Activated CD8-positive, alpha-beta memory T cell treated with anti-CD3 and anti-CD28 coated beads for 1 hour (primary cell): ENCODE measurements at places on chromosomes 12 and 14.

- no peak for DNase-seq
Measured at GRCh38 chr12:8697120-8697475, 693 bp upstream of the RIMKLB start.

DNA sequence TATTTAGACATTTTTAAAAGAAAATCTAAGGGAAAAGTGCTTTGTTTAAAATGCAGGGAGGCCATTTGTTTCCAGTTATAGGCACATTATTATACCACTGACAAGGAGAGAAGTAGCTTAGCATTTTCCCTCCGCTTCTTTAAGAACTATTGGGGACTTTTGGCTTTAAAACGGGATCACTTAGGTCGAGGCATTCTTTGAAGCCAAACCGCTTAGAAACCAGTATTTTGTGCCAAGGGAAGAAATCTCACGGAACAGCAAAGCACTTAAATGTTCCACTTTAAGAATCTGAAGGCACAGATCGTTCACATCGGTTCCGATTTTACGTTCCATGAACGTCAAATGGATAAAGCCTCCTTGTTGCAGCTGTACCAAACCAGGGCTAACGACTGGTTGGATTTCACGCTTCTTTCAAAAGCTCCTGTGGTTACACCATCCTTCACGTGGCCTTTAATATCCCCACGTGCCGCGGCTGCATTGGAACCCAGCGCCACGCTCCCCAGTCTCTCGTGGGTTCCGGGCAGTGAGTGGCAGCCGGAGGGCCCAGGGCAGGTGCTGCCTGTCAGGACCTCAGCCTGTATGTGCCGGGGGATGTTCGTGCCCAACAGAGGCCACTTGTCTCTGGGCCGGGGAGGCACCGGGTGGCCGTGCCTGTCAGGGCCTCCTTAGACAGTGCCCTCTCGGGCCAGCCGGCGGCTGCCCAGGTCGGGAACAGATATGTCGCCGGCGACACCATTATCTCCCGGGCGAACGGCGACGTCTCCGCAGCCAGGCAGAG, 195.4 kb downstream of the KIF26A start:
- no peak for DNase-seq

DNA sequence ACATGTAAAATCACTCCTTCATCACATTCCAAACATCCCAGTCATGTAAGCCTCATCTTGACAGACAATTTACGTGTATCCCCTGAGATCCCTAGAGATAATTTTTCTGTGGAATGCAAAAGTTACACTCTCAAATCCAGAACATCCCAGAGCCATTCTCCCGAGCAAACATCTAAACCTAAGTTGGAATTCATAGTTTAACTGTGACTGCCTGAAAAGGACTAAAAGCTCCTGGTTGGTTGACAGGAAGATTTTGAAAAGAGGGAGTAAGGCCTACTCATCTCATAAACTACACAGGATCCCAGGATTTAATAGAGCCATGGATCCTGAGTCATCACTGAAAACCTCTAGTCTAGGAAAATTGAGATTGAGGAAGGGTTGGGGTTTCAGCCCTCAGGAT, 123.6 kb downstream of the SCN8A start:
- no peak for DNase-seq

DNA sequence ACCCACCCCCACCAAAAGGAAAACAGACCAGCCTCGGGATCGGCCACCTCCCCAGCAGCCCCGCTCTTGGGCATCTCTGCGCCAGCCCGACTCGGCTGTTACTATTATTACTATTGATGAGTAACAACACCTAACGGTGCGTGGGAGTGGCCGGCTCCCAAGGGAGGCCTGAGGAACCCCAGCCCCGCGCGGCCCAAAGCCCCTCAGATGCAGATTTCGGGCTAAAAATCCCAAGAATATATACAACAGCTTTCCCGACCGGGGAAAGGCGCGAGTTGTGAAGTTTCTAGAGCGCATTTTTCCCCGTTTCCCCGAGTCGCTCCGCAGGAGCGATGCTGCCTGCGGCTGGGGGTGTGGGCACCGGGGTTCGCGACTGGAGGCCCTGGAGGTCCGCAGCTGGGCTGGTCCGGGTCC, 565 bp downstream of the NT5DC3 start:
- no peak for DNase-seq

DNA sequence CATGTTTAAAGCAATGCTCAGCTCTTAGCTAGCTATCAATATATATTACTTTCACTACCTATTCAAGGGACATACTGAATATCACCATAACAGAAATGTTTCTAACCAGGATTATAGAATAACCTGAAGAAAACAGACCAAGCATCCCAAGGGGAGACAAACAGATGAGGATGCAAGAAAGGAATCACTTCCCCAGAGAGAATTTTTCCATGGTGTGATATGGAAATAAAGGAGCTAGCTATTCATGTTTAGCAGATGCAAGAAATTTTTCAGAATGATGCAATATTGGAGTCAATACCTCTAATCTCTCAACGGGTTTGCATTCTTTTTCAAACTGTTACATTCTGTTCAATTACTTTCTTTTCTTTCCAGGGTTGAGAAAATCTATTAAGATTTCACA, 538.9 kb upstream of the FLRT2 start:
- DNase-seq: no peak

GRCh38 chr14:54935958-54936357, 33.3 kb upstream of the GCH1 start:
- DNase-seq: no peak

DNA sequence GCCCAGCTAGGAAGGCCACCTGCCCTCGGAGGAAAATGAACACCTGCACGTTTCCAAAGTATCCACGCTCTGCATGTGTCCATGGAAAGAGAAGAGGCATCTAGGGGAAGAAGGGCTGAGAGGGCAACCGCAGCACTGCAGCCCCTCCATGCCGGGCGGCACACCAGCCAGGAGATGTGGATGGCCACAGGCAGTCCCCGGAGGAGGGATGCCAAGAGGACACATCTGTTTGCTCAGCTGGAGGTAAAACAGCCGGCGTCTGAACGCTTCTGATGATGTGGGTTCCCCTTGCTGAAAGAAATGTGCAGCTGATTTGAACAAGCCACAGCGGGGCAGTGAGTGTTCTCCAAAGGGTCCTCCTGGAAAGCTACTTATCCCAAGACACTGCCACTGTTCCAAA, 34.0 kb downstream of the CHGA start:
- DNase-seq: no peak

- no peak for DNase-seq
Measured at GRCh38 chr12:106975993-106976658, 10.8 kb downstream of the MTERF2 start.

DNA sequence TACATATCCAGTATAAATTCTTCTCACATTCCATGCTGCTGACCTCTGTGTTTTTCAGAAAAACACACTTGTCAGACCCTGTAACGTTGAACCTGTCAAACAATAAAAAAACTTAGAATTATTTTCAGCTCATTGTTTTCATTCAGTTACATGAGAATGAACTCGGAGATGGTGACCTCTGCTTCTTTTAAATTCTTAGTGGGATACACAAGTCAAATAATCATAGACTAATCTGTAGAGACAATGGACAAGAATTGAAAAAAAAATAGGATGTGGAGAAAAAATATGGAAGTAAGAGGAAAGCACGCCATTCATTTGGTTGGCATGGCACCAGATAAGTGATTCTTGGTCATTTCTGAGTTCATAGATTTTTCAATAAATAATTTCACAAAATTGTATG, 7.2 kb downstream of the CD69 start:
- no peak for DNase-seq

DNA sequence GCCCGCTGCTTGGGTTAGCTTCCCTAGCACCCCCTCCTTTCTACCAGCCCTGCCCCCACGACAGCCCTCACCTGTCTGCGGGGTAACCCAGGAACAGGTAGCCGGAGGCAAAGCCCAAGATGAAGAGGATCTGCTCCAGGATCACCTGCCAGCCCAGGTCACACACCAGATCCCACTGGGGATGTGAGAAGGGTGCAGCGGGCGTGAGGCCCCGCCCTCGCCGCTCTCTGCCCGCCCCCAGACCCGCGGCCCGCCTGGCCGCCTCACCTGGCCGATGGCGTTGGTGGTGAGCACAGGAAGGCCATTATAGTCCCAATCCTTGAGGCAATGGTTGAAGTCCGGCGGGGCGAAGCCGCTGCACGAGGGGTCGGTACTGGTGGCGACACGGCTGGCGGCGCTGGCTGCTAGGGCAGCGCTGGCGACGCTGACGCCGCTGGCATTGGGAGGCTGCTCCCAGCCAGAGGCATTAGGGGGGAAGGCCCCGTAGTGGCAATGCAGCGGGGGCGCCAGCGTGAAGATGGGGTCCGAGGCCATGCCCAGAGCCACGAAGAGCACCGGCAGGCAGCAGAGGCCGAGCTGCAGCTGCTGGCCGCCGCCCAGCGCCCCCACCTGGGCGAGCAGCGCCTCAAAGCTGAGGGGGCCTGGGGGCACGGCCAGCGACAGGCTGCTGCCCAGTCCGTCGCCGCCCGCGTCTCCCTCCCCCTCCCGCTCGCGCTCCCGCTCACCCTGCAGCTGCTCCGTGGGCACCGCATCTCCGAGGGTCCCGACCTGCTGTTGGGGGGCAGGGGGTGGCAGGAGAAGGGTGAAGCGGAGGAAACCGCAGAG, 794 bp downstream of the SLC22A17 start:
- no peak for DNase-seq

GRCh38 chr14:27881646-27882045, 884.9 kb upstream of the FOXG1 start:
- no peak for DNase-seq

DNA sequence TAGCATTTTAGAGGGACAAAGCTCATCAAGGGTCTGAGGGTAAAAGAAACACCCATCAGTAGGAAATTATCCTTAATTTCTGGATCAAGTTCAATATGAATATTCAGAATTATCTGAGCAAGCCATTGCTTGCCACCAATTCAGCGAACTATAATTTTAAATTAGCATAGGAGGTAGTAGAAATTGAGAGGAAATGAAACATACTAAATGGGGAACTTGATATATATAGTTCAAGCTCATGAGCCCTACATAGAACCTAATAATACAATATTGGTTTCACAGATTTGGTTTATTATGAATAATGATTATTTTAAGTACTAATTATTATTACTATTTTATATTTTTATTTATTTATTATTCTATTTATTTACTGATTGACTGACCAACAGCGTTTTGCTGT, 42.1 kb upstream of the GXYLT1 start:
- DNase-seq: no peak

- no peak for DNase-seq
Measured at GRCh38 chr12:59833408-59833807, 237.6 kb downstream of the SLC16A7 start.

GRCh38 chr12:50515587-50515986, 10.8 kb downstream of the DIP2B start:
- DNase-seq: no peak

- DNase-seq: no peak
Measured at GRCh38 chr12:2402073-2402579, 349.3 kb downstream of the CACNA1C start.

GRCh38 chr12:73906757-73907156, 630.9 kb upstream of the ATXN7L3B start:
- no peak for DNase-seq

DNA sequence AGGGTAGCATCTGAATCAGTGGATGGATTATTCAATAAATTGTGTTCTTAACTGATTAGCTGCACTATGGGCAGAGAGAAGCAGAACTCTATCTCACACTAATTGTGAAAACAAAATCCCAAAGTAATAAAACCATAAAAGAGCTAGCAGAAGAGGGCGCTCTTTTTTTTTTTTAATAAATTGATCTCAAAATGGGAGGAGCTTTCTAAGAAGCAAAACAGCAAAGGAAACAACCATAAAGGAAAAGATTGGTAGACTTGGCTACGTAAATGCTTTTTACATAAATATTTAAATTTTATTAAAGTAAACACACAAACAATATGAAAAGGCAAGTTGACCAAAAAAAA, 1.5 kb upstream of the TM7SF3 start:
- DNase-seq: no peak

DNA sequence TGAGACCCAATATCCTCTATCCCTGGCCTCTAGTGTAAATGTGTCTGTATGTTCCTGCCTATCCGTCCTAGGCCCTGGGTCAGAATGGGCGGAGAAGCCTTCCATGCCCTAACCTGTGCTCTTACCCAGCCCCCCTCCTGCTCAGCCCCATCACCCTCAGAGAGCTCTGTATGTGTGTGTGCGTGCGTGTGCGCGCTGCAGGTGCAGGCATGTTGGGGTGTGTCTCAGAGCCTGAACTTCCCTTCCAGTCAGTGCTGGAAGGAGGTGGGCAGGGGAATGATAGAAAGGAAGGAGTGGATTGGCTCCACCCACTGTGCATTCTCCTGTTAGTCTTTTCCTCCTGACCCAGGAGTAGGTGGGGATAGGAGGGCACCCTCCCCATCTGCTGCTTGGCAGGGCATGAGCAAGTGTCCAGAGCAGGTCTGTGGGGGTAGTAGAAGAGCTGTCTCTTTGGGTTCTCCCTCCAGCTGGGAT, 7.2 kb downstream of the NAB2 start:
- DNase-seq: no peak

DNA sequence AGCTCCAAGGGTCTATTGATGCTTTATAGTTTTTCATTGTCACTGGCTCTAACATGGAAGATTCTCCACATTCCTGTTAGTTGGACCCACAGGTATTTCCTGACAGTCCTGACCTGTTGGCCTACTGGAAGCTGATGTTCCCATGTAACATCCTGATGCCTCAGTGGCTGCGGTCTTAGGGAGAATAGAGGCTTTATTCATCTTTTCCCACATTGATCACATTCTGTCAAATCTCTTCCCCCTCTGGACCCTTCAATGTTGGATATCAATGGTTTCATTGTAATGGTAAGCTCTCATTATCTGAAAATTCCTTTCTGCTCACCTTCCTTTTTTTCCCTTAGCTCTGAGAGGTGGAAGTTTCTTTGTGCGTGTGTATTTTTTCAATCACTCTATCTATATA, 280.9 kb upstream of the TBX3 start:
- DNase-seq: no peak

DNA sequence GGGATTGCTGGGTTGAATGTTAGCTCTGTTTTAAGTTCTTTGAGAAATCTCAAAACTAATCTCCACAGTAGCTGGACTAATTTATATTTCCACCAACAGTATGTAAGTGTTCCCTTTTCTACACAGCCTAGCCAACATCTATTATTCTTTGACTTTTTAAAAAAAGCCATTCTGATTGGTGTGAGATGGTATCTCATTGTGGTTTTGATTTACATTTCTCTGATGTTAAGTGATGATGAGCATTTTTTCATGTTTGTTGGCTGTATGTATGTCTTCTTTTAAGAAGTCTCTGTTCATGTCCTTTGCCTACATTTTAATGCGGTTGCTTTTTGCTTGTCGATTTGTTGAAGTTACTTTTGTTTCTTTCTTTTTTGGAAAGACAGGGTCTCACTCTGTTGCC, 301.1 kb upstream of the OR4E1 start:
- no peak for DNase-seq

DNA sequence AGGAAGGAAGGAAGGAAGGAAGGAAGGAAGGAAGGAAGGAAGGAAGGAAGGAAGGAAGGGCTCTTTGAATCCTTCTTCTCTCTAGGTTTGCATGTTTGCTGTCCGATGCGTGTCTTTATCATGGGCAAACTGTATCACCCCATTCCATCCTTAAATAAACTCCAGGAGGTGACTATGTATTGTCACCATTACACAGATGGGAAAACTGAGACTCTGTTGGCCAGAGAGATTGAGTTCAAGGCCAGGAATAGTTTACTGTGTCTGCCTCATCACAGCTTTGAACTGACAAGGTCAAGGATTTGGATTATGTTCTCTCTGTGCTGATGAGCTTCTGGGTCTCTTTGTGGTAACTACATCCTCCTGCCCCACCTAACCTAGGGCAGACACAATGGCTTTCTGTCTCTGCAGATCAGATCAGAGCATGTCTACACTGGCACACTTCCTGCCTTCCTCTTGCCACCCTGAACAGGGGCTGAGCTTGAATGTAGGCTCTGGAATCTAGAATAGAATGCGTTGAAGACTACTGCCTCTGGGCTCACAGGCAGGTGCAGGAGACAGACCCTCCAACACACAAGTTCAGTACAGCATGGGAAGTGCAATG, 78.9 kb upstream of the MAP1LC3B2 start:
- no peak for DNase-seq
